Diencephalon (tissue), 1 donor: ENCODE measurements at places on chromosomes 2 and 18. TPM values are rescaled to one million over a fixed set of nuclear protein-coding genes. Genes with fewer than 3 reads are reported as not detected.

The CRYGD gene
- total RNA-seq = 3.7 TPM

The LBX2 gene
- total RNA-seq = not detected

The IL37 gene
- total RNA-seq = not detected

The ELP2 gene
- total RNA-seq = 101 TPM

The ANKMY1 gene
- 15.5 TPM for total RNA-seq

The CHRND gene
- 0.23 TPM for total RNA-seq

The C2orf66 gene
- total RNA-seq = 0.69 TPM
